ENCODE measurements at places on chromosomes 1 and 21.

DNA sequence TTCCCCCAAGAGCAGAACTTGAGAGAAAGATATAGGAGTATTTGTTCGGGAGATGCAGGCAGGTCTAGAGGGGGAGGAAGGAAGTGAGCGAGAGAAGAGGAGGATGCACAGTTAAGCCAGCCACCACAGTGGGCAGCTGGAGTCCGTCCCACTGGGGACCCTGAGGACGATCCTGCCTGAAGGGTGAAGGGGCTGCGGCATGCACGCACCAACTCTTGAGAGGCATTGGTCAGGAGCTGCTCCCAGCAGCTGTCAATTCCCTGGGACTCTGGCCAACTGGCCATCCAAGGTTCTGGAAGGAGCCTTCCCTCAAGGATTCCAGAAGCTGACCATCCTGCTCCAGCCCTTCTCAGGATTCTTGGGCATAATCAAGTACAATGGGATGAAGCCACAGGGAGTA, 246.9 kb downstream of the MATN1 start:
- no peak for DNase-seq

DNA sequence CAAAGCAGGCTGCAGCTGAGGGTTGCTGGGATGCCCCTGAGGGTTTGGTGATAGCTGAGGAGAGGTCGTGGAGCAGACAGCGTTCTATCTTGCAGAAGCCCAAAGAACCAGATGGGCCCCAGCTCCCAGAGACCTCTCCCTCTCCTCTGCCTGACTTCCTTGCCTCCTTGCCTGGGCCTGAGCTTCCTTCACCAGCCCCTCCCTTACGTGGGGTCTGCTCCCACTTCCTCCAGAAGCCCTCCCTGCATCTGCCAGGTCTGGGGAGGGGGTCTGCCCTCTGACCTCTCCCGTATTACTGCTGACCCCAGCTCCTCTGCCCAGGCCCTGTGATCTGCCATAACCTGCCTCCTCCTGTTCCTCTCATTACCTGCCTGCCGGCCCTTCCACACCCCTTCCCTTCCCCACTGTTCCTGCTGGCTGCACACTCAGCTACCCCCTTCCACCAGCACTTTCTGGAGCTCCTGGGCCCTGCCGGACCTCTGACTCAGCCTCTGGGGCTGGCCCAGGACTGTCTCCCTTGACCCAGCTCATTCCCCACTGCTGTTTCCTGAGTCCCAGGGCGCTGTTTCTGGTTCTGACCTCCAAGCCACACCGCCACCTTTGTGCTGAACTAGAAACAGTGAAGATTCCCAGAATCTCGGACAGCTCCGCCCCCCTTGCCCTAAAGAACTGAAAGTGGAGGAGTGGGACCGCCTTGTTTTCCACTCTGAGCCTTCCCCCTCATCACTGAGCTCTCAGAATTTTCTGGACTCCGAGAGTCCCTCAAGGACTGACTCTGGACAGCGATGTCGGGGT, 237.7 kb upstream of the C1orf174 start:
- DNase-seq = no peak

DNA sequence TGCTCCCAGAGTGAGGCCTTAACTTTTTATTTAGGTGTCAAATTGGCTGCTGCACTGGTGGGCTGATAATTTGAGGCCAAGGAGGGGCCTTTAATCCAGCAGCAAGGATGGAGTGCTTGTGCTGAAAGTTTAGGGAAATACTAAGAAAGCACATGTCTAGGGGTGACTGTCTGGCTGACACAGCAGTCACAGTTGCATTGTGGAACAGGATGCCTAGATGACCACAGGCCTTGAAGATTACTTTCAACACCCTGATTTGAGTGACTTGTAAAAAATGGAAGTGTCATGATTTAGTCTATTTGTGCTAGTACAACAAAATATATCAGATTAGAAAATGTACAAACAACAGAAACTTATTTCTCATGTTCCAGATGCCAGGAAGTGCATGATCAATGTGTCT, 57.7 kb downstream of the ZNF697 start:
- no peak for DNase-seq

GRCh38 chr1:160328184-160328583, 14.9 kb downstream of the COPA start:
- DNase-seq = no peak

GRCh38 chr1:25677193-25677773, 60.7 kb downstream of the MAN1C1 start:
- no peak for DNase-seq

DNA sequence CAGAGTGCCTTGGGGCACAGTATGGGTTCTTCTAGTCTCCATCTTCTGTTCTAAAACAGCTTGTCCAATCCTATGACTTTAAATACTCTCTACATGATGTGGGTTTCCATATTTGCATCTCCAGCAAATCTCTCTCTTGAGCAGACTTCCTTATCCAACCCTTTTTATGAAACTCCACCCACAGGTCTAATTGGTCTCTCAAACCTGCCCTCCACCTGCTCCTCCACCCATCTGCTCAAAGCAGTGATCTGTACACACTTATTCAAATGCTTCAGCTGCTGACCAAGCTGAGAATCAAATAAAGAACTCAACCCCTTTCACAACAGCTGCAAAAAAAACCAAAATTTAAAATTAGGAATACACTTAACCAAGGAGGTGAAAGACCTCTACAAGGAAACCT, 11.5 kb downstream of the MCOLN2 start:
- no peak for DNase-seq

- DNase-seq = no peak
Measured at GRCh38 chr21:43921571-43921978, 56.6 kb downstream of the AGPAT3 start.

DNA sequence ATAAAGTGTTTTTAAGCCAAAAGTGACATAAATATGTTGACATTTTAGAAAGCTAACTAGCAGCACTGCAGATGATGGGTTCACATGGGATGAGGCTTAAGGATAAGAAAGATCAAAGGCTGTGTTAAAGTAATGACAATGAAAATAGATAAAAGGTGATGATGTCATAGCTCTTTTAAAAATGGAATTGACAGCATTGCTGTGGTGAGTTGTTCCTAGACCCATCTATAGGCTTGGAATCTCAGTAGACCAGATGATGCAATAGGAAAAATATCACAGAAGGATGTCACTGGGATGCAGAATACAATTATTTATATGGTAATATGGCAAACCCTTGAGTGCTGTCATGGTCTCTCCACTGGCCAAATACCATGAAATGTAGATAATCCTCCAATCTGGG, 286.0 kb downstream of the PLA2G4A start:
- DNase-seq = no peak

DNA sequence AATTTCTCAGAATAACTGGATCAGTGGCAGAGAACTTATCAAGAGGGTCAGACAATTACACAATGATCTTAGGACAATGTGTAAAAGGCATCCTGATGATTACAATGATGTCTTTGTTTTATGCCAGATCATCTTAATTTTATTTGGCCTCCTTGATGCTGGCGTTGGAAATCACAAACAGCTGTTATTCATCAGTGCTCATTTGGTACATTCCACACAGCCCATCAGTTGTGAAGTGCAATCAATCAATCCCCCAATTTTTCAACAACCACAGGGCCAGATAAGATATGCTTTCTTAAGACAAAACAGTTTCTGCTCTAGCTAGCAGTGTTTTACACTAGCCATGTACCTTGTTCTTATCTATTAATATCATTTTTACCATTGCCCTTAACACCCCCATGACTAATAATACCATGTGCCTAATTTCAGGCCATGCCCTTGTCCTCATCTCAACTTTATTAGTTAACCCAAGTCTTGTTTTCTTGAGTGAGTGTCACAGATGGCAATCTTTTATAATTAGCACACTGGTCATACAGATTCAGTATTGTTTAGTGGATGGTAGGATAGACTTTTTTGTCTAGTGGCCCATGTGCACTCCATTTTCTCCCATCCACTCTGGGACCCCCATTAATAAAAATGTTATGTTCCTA, 40.8 kb upstream of the COL24A1 start:
- DNase-seq = no peak

- DNase-seq = peak; percentile 81
Measured at GRCh38 chr1:67713057-67713846, 28.3 kb downstream of the GADD45A start.

GRCh38 chr1:205287767-205288559, 33.6 kb downstream of the NUAK2 start:
- DNase-seq = no peak

DNA sequence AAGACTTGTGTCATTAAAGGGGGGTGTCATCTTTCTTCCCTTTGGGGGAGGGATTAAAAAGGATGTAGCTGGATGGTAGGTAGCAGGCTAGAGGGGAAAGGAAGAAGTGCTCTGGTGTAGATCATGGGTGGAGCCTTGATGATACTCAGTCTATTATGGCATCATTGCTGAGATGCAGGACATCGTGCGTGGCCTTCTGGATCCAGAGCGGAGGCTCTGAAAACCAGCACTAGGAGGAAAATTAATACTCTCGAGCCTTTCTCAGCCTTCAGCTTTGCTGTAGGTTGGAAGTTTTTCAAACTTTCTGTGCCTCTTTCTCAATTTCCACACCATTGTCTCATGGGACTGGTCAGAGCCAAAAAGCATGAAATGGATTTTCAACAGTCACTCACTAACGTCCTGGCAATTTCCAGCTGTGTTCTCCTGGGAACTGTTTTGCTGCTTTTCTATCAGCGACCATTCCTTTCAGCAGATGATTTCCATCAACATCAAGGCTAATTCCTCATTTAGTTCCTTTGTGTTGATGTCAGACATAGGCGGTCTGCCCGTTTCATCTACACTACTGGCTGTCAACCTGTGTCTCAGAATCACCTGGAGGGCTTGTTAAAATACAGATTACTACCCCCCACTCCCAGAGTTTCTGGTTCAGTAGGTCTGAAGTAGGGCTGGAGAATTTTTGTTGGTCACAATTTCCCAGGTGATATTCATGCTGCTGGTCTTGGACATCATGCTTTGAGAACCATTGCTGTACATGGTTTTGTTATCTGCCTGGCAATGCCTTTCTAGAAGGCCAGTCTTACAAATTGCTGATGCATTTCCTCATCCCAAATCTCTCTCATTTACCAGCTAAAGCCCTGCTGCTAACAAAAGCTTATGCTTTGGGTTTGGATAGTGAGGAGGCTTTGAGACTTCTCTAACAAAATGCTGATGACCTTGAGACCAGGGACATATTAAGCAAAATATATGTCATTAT, 7.7 kb downstream of the CACNA1E start:
- DNase-seq = no peak

- no peak for DNase-seq
Measured at GRCh38 chr1:245718123-245718522, 563.3 kb downstream of the KIF26B start.

DNA sequence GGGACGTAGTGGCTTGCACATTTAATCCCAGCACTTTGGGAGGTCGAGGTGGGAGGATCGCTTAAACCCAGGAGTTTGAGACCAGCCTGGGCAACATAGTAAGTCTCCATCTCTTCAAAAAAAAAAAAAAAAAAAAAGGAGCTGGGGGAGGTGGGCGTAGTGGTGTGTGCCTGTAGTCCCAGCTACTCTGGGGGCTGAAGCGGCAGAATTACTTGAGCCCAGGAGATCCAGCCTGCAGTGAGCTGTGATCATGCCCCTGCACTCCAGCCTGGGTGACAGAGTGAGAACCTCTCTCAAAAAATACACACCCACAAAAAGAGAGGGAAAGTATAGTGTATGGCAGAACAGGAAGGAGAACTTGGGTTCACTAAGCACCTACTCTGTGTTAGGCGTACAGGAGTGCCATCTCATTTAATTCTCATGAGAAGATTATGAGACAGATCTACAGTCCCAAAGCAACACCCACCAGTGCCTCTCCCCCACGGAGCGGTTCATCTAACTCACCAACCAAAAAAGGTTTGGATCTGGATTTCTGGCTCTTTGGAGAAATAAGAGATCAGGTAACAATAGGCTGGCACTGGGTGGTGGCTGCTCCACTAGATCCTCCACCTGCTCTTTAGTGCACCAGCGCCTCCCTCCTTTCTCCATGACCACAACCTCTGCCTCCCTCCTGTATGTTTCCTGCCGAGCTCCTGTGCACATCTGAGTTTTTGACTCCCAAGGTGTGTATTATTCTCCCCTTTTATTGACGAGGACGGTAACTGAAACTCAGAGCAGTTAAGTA, 1.4 kb upstream of the TRAF5 start:
- no peak for DNase-seq

GRCh38 chr21:25925064-25925800, 190.5 kb downstream of the GABPA start:
- DNase-seq = no peak

GRCh38 chr1:115545791-115546733, 95.7 kb upstream of the VANGL1 start:
- peak; percentile 94 for DNase-seq

DNA sequence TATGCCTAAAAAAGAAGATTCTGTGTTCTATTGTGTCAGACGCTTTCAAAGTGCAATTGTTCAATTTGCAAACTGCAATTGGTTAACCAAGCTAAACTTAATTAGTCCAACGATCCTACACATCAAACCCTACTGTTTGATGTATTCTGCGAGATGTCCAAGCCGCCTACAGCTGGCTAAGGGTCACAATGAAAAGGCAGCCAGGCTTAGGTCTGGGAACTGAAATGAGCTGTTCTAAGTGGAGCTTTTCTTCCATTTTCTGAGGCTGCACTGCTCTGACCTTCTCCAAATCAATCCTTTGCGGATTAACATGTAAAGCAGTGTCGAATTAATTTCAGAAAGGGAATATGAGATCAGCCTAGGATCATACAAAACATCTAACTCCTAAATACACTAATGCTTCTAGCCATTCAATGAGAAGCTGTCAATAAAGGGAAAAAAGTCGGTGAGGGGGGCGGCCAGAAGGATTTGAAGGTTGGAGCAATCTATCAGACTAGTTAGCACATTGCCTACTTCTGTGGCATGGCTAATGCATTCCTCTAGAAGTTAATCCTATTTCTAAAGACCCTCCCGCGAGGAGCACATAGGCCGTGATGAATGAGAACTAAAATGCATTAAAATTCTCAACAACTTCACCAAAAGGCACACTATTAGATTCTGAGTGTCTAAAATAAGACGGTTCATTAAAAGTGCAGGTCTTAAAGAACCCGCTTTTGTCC, 119.0 kb downstream of the SIM2 start:
- DNase-seq = no peak

- no peak for DNase-seq
Measured at GRCh38 chr1:241817956-241818612, 29.9 kb upstream of the EXO1 start.

DNA sequence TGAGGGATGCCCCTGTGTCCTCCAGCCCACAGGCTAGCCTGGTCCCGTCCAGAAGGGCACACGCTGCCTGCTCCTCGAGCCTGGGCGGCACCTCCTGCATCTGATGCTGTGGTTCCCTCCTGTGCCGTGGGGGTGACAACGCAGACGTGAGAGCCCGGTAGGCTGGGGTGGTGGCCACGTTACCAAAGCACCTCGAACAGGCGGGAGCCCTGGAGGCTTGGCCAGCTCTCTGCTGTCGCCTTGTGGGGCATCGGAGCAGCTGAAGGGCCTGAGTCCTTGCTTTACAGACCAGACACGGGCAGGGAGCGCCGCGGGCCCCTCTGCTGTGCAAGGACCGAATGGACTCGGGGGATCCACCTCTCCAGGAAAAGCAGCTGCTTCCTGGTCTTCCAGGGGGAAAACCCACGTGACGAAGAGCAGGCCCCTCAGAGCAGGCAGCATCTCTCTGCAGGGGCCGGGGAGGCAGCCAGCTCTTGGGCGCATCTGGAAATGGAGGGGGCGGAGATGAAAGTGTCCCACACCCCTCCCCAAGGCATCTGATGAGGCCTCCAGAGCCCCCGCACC, 133.3 kb downstream of the NPHP4 start:
- no peak for DNase-seq

Data from brain microvascular endothelial cell (primary cell).